ENCODE measurements at places on chromosomes 3 and 15.
A peak's percentile ranks its signal among the peaks of the same experiment; 100 is the strongest.

GRCh38 chr3:120567370-120568201, 28.6 kb upstream of the NDUFB4 start:
- no peak for DNase-seq

DNA sequence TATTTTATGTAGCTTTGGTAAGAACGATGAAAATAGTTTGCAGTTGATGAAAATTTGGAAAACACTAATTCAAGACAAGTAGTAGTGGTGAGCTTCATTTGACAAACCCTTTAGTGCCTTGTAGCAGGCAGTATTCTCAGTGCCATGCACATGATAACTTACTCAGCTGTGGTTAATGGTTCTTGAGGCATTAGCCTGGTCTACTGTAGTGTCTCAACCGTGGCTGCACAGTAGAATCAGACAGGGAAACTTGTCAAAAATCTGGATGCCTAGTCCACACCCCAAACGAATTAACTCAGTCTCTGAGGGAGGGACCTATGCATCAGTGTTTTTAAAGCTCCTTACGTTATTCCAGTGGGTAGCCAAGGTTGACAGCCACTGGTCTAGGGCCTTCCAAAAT, 45.4 kb downstream of the PSMD6 start:
- DNase-seq: no peak

DNA sequence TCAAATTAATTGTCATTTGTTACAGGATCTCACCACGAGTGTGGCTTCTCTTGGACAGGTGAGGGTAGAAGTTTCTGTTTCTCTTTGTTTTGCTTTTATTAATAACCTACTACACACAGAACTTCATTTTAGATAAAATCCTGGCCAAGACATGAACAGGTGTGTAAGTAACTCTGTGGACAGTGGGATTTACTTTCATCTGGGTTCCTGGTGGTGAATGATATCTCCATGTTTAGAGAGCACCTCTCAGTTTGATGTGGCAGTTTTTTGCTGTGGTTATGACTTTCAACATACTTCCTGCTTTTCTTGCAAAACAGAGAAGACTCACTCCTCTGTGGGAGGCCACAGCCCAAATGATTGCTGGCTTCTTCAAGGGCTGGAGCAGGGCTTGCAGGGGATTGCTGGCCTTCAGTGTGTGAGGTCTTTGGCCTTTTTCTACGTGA, 71.1 kb upstream of the XCR1 start:
- DNase-seq: peak; percentile 90

GRCh38 chr3:173078525-173078924, 62.5 kb downstream of the SPATA16 start:
- no peak for DNase-seq

DNA sequence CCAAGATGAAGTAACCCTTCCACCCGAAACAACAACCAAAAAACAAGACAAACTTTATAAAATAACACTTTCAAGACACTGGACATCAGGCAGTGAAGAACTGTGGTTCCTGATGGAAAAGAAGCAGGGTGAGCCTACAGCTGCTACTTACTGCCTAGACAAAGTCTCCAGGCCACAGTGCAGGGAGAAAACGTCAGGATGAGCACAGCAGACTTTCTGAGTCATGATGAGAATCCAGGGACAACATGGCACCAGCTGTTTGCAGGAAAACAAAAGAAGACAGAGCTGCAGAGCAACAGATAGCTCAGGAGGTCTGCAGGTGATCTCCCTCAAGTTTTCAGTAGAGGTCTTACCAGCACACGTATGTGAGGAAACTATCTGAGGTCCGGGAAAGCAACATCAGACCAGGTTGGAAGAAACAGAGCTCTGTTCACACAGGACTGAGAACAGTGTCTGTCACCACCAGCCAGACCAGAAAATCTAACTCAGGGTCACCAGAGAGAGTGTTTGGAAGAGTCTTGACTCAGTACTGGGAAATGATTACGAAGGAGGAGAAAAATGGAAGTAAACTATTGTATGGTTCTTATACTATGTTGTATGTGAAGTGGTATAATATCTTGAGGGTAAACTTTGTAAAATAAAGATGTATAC, 108.9 kb downstream of the ANO10 start:
- no peak for DNase-seq

DNA sequence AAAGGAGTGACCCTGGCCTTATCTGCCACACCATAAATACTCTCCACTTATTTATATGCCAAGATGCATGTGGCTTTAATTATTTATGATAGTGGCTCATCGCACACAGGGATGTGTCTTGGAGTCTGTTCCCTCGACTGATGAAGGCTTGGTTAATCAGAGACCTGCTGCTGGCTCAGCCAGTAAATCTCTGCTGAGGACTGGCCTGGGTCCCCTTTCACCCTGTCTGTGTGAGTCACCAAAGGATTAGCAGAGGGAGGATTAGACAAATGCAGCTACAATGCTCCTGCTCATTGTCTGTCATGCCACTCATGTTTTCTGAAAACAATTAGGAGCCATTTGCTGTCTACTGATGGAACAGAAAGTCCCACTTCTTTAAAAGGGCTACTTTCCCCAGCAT, 226.8 kb downstream of the NTRK3 start:
- DNase-seq: no peak

- no peak for DNase-seq
Observed at GRCh38 chr3:33034601-33035000, 62.3 kb downstream of the GLB1 start.

DNA sequence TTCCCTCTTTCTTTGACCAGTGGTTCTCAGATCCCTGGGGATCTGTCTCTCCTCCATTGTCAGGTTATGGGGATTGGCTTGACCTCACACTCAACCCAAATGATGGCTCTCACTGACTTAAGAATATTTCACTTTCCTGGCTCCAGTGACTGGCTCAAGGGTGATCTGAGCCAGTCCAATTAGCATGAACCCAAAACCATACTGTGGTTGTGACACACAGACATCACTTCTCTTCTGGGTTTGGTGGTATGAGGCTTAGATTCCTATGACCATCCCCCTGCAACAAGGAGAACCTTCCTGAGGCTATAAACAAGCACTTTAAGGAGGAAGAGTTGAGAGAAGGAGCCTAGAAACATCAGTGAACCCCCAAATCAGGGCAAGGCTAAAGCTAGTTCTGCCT, 85.8 kb downstream of the KCNAB1 start:
- no peak for DNase-seq

DNA sequence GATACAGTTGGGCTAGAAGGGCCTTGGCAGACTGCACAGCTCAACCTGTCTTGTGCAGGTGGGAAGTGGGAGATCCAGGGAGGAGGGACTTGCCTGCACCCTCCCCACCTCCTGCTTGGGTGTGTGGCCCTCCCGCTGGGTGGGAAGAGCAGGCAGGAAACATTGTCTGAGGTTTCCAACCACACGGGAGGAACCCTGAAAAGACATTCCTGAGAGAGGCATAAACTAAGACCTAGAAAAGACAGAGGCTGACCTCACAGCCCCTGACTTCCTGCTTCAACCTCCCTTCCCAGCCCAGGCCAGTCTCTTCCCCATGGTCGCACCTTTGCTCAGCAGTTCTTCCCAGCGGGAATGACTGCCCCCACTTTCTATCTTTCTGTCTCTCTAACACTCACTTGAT, 46.3 kb upstream of the INSYN1 start:
- DNase-seq: no peak

DNA sequence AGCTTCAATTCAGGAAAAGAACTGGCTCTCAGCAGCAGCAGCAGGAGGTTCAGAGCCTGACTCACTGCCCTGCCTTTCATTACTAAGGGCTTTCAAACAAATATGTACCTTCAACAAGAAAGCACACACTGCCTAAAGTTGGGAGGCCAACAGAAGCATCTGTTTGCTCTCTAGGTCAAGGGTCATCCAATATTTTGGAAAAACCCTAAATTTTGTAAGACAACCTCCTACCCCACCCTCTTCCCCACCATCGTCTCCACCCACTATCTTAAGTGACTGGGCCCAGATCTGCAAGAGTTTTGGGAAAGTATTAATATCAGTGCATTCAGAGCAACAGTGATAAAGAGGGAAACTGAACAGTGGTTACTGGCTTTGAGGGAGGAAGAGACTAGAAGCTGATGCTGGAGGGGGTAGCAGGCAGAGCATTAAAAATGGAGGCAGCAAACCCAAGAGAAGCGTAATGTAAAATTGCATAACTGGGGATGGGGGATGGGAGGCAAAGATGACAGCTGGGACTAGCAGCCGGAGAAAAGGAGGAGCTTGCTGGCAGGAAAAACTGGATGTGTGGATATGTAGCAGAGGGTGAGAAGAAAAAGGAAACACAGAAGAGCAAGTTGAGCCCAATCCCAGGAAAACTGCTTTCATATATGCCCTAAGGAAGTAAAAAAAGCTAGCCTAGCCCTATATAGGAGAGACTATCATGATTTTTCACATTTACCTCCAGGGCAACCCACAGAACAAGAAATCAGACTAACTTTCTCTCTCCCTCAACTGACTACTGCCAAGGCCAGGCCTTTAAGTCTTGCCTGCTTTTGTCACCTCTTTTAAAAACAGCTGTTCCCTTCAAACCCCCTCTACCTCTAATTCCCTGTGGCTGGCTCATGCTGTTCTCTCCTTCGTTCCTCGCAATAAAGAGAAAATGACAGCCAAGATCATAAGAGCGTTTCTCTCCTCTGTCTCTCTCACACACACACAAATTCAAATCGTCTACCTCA, 31.4 kb downstream of the NPTN start:
- peak; percentile 48 for DNase-seq

GRCh38 chr3:177589041-177589650, 391.9 kb upstream of the TBL1XR1 start:
- no peak for DNase-seq

- no peak for DNase-seq
Observed at GRCh38 chr15:62896380-62896866, 146.1 kb upstream of the TPM1 start.

GRCh38 chr3:167274141-167274874, 105.8 kb downstream of the ZBBX start:
- DNase-seq: no peak

DNA sequence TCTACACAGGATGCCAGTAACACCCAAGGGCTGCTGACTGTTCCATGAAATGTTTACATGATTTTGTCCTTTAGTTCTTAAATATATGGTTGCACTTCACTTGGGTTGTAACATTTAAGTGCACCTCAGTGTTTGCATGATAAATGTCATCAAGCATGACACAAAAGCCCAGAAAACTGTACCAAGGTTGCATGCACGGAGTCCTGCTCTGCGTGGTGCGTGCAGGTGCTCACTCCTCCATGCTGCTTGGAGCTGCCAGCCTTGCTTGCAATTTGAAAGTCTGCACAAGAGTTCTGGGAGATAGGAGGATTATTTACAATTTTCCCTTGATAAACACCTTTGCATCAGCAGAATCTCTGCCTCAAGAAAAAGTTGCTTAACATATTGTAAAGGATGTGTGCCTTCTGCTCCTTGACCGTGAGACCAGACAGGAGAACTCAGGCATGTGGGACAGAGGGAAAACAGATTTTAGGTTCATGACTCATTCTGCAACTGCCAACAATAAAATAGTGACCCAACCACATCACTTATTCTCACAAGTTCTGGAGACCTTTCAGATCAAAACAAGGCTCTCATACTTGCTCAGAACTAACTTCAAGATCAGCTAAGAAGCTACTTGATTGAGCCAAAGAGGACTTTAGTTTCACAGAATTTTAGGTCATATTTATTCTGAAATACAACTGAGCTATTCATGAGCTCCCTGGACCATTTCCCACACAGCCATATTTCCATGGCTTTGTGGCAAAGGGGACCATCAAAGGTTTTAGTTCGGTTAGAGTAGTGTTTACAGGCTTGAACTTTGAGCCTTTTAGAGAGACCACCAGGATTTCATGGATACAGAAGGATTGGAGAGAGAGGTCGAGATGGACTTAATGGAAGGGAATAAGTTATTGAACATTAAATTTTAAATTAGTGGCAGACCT, 128.4 kb upstream of the ZBED2 start:
- DNase-seq: no peak

- no peak for DNase-seq
Observed at GRCh38 chr15:70351941-70352774, 254.4 kb upstream of the TLE3 start.

GRCh38 chr3:155049959-155050358, 30.2 kb upstream of the MME start:
- no peak for DNase-seq

DNA sequence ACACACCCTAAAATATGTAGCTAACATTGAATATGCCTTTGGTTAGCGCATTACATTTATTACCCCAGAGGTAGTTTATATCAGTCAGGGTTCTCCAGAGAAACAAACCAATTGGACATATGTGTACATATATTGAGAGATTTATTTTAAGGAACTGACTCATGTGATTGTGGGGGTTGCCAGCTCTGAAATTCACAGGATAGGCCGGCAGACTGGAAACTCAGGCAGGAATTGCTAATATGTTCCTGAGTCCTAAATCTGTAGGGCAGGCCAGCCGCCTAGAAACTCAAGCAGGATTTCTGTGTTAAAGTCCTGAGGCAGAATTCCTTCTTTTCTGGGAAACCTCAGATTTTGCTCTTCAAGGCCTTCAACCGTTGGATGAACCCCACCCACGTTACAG, 189.7 kb downstream of the CDIN1 start:
- DNase-seq: no peak

- DNase-seq: no peak
Observed at GRCh38 chr3:184337399-184337714, at the start of gene FAM131A. FAM131A (plus strand) TSS chr3:184337600; CDS start chr3:184337631, 31 bp downstream.

DNA sequence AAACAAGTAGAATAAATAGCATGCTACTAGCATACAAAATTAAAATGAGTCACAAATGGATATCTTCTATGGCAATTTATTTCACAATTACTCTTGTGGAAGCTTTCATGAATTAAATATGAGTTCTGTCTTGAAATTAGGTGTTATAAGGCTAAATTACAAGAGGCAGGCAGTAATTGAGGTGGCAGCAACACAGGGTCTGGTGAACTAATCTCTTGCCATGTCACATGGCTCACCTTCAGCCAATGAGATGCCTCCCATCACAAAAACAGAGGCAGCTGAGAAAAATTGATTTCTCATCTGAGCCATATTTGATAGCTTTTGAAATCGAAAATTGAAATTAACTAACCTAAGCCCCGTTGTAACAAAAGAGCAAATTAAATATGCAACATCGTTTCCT, 268.8 kb downstream of the NR2F2 start:
- DNase-seq: no peak

- no peak for DNase-seq
Observed at GRCh38 chr3:160616716-160617115, 51.3 kb upstream of the KPNA4 start.

DNA sequence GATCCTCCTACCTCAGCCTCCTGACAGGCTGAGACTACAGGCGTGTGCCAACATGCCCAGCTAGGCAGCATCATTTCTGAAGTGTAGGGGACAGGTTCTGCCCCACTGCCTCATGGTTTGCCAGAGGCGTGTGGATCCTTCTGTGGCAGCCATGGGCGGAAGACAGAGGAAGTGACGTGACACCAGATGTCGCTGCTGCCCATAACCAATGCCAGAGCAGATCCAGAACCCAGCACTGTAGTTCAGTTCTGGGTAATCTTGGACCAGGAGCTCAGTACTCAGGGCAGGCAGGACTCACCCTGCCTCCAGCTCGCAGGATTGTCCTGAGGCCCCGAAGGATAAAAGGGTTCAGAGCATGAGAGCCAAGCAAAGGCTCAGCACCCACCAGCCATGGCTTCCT, 8.2 kb downstream of the RBPMS2 start:
- peak; percentile 10 for DNase-seq

GRCh38 chr3:169362301-169362700, 301.2 kb downstream of the MECOM start:
- no peak for DNase-seq
